NCI-H510A (cell line): ENCODE measurements at places on chromosomes 1 and 21.

DNA sequence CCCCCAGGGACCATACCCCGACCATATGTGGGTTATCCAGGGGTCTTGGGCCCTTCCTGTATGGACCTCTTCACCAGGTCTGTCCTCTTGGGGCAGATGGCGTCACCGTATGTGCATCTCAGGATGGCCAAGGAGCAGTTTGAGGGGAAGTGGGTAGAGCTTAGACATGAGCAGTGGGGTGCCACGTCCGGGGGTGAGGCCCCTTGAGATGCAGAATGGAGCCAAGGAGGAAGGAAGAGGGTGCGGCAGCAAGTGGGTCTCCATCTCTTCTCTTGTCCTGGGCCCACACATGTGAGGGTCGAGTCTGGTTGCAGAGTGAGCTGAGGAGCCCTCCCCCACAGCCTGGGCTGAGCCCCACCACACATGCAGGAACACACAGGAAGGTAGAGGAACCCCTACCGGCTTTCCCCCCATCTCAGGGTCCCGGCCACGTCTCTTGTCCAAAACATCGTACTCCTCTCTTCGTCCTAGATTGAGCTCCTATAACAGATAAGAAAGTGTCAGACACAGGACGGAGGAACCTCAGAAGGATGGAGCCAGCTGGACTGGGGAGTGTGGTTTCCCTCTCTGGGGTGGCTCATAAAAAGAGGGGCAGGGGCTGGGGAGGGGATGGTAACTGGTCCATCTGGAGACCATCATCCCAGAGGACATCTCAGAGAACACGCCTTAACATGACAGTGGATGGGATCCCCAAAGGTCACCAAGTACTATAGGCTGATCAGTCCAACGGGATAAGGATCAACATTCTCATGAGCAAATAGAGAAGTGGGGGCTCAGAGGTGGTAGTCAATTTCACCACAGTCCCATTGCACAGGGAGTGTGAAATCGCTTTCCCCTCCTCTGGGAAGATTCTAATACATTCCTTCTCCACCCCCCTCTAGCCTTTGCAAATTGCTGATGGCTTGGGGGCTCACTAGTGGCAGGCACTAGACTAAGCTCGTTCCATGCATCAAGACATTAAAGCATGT, 79.9 kb downstream of the CD247 start:
- DNase-seq: no peak

DNA sequence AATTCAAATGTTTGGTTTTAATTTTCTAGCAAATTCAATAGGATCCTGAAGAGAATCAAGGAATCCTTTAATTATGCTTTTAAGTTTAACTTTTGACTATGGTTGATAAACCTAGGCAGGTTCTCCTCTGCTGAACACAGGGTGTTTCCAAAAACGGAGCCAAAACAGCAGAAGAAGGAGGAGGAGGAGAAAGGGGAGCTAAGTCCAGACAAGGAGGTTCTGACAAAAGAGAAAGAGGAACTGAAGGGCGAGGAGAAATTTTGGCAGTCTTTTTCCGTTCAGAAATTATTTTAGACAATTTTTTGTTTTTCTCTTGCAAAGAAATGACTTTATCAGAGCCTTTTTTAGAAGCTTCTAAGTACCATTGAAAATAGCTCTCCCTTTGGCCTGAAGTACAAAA, 33.2 kb upstream of the FNBP1L start:
- no peak for DNase-seq

DNA sequence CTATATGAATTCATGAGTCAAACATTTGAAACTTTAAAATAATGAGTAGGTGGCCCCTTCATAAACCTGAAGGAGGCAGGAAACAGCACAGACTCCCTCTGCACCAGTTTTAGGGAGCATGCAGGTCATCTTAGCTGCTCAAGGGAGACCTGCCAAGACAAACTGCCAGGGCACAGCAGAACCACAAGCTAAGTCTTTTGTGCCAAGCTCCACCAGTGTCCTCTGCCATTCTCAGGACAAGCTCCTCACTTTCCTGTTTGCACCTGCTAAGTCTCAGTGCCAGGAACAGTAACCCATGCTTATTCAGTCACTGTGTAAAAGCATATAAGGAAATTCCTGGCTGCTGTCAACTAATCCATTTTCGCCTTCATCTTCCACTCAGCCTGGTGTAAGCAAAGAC, 368.9 kb downstream of the SEC16B start:
- DNase-seq: no peak

DNA sequence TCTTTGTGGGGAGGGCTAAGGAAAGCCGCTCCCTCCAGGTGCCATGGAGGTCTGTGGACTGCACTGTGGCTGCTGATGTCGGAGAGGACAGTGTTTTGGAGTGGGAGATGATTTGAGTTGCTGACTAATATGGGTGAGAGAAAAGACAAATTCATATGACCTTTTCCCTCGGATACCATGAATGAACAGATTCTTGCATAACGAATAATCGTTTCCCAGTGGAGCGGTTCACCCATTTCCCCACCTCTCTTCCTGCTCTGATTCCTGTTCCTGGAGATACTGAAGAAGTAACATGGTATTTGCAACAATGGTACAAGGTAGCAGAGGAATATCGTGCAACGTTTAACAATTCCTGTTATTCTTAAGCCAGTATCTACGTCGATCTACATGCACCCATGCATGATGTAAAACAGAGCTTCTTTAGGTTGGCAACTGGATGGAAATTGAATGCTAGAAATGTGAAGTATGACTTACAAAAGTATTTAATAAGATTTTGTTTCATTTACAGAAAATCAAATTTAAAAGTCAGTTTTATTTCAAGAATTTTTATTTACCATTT, 227.1 kb downstream of the TOMM20 start:
- no peak for DNase-seq

DNA sequence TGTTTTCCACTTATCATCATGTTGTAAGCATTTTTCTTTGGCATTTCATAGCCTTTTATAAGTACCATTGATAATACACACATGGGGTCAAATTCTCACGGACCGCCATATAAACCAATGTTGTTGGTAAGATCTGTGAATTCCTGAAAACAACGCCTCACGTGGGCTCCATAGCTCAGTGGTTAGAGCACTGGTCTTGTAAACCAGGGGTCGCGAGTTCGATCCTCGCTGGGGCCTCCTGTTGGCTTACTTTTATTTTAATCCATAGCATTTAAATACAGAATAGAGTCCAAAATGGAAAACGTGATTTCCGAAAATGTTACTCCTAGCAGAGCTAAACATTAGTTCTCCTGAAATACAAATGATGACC, 83.1 kb downstream of the HHIPL2 start:
- no peak for DNase-seq

DNA sequence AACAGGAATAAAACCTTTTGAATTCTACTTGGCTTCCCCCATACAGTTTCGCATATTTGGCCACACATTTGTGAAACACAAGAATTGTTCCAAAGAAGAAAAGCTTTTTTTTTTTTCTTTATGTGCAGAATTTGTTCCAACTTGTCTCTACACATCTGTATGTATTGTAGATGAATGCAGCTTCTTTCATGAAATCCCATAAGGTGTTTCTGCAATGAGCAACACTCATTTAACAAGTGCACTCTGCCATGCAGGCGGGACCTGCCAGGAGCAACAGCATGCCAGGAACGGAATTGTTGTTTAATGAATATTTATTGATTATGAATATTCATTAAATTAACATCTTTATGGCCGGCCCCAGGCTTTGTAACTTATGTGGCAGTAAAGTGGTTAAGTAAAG, 1075.0 kb downstream of the TTLL7 start:
- no peak for DNase-seq

DNA sequence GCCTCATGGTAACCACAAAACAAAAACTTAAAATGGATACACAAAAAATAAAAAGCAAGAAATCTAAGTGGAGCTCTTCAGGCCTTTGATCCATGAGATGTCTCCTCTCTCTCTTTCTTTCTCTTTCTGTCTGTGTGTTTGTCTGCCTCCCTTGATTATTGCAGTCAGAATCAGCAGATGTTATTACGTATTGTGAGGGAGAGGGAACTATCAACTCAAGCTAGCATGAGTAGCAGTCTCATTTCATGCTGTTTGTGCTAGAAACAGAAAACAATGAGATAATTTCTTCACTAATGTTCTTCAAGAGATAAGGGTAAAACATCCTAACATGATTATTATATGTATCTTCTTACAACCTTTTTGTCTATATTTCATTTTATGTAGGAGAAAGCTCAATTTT, 103.7 kb upstream of the PDC start:
- DNase-seq: no peak

- DNase-seq: peak; percentile 63
These were observed 13.4 kb downstream of the SWT1 start for GRCh38 chr1:185170291-185170848.

- no peak for DNase-seq
These were observed 82.8 kb upstream of the CHODL start for GRCh38 chr21:18161841-18162240.

DNA sequence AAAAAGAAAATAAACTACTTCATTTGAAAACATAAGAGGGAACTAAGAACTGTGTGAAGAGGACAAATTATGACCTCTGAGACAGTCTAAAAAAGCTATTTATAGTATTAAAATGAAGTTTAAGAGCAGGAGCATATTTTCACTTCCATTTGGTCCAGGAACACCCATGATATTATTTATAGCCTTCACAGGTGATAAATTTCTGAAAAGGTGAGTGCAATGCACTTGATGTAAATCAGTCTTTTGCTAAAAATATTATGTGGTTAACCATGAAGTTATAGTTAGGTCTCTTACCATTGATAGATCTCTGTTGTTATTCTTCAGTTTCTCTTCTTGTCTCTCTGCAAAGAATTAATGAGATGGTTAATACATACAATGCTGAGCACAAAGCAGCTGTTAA, 14.7 kb downstream of the TMCO1 start:
- no peak for DNase-seq

- DNase-seq: no peak
These were observed 54.3 kb upstream of the IKBKE start for GRCh38 chr1:206415942-206416341.

- DNase-seq: no peak
These were observed 1298.9 kb upstream of the ADGRL4 start for GRCh38 chr1:80305466-80305865.

DNA sequence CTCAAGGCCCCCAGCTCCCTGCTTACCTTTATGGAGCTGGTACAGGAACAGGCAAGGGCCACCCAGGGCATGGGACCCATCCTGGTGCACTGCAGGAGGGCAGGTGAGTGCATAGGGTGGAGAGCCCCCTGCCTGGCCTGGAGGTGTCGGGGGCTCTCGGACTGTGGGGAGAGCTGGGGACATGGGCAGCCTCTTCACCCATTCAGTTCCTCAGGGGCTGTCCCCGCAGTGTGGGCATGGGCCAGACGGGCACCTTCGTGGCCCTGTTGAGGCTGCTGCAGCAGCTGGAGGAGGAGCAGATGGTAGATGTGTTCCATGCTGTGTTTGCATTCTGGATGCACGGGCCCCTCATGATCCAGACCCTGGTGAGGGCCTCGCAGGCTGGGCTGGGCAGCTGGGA, 7.3 kb upstream of the LGR6 start:
- no peak for DNase-seq

GRCh38 chr1:117689997-117690625, 84.3 kb downstream of the TENT5C start:
- no peak for DNase-seq

DNA sequence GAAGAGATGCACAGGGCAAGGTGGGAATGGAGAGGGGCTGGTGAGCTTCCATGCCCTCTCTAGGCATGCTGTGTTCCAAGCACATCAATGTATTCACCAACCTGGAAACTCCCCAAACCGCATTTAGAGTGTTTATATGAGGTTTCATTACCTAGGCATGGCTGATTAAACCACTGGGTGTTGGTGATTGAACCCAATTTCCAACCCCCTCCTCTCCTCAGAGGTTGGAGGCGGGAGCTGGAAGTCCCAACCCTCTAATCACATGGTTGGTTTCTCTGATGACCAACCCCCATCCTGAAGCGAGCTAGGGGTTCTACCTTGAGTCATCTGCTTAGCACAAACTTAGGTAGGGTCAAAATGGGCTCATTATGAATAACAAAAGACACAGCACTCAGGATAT, 3.0 kb upstream of the PPIE start:
- no peak for DNase-seq

DNA sequence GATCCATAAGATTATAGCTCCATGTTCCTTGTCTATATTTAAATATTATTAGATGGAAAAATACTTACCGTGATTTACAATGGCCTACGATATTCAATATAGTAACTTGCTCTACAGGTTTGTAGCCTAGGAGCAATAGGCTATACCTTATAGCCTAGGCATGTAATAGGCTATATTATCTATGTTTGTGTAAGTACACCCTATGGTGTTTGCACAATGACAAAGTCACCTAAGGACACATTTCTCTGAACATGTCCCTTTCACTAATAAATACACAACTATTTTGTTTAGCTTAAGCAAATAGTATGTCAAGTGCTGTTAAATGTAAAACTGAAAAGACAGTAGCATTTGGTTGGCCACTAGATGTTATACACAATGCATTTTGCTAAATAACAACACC, 248.9 kb upstream of the ADGRL4 start:
- DNase-seq: no peak

DNA sequence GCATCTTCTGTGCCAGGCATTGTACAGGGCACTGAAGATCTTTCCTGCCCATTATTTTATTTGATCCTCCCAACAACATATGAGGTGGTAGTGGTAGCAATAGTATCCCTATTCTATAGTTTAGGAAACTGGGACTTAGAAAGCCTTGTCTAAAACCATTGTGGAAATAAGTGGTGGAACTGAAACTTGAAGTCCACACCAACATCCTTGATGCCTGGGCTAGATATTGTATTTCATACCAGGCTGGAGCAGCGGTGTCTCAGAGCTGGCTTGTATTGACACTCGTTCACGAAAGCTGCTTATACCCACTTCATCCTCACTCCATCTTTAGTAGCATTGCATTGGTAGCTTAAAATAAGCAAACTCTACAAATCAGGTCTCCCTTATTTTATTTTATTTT, 9.7 kb upstream of the CTSS start:
- no peak for DNase-seq

DNA sequence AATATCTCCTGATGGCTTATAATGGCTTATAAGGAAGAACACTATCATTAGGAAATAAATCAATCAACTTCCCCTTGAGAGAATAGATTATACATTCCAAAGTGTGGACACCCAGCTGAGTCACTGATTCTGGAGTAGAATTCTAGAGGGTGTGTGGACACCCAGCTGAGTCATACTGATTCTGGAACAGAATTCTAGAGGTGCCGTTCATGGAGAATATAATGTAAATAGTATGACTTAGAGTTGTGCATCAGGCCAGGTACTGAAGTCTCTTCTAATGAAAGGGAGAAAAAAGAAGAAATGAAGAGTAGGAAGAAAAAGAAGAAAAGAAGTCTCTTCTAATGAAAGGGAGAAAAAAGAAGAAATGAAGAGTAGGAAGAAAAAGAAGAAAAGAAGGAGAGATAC, 2.4 kb upstream of the USP33 start:
- no peak for DNase-seq
